Femur (tissue), 1 donor: ENCODE measurements at places on chromosomes 7 and 10.

DNA sequence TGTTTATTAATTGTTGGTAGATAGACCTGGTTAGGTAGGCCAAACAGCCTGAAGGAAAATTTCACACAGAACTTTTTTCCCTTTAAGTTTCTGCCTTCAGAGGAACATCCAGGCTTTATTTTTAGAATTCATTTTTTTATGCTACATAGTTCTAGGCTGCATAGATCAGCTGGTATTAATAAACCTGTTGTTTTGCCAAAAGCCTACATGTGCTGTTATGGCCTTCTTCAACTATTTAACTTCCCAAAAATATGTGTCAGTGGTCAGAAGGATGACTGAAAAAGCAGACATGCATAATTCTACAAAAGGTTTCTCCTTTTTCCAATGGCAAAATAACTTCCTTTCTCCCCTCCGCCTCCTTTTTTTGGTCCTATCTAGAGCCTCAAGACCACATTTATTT, 303.0 kb upstream of the DKK1 start:
- DNase-seq: no peak

- DNase-seq: no peak
Measured at GRCh38 chr10:8534096-8534495, 479.6 kb downstream of the GATA3 start.

- DNase-seq: no peak
Measured at GRCh38 chr10:67079126-67079525, 153.3 kb downstream of the LRRTM3 start.

DNA sequence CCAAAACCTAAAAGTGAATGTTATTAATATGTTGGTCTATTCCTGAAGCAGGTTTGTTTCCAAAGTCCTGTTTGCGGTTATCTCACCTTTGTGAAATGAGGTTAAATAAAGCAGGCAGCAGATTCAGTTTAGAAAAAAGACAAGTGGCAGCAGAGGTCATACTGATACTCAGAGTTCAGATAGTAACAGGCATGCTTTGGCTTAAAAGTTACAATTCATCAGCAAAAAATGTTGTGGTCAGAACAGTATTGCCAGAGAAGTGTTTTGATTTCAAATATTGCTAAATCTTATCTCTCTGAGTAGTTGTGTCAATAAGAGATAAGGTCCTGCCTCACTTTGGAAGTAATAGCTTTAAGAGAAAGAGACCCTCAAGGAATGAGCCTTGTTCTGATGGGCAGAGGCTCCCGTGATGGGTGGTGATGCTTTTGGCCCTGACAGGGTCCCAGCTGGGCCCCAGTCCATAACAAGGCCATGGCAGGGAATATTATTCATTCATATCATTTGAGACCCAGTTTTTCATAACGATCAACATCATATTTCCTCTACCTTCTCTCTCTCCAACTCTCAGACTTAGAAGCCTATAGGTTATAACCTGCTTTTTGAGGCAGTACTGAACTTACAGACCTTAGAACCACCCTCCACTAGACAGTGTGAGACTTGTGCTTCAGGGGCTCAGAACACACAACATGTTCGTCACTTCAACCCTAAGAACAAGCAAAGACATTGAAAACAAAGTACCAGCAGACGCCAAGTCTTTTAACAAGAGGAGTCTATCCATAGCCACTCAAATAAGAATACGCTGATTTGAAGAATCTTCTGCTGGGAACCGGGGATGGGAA, 58.5 kb upstream of the AHR start:
- no peak for DNase-seq
